Naive thymus-derived CD8-positive, alpha-beta T cell (primary cell): ENCODE measurements at places on chromosomes 5 and 9. TPM values are rescaled to one million over a fixed set of nuclear protein-coding genes. Genes with fewer than 3 reads are reported as not detected.

Gene WDR55
- total RNA-seq = 46.2 TPM

- no peak overlapping the region for H3K4me3 ChIP-seq
- no peaks in the 10 kb centered on the region for H3K4me1 ChIP-seq
- no peak overlapping the region for H3K27ac ChIP-seq
- no peak for DNase-seq
These were observed 126.9 kb upstream of the ATP10B start for GRCh38 chr5:160978944-160979343.

DNA sequence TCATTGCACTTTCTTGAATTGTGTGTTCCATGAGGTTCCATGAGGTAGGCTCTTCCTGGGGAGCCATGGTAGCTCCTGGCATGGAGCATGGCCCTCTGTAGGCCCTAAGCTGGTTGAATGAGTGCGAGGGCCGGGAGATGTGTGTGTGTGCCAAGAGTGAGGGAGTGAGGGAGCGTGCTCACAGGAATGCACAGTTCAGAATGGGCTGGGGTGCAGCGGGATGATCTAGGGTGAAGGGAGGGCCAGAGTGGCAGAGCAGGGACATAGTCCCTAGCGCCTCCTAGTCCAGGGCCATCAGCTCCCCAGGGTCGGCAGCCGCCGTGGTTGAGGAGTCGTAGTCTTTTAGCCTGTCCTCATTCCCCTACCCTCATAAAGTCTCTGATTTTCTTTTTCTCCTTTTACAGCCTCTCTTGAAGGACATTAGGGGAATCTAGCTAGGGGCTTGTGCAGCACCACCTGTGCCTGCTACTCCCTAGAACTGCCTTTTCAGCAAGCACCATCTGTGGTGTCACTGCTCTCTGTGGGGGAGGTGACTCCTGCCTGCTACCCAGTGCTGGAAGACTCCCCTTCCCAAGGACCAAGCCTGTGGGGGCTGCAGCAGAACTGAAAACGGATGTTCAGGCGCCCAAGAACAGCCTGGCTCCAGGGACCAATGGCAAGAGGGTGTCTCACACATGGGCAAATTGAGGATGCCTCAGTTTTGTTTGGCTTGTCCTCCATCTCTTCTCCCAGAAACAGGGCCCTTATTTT is 65.3 kb upstream of the PPARGC1B start:
- no peaks in the 10 kb centered on the region for H3K4me1 ChIP-seq
- peaks cover 11% of the 10 kb centered on the region for H3K36me3 ChIP-seq
- no peak for DNase-seq
- no peak overlapping the region for H3K4me3 ChIP-seq
- no peaks in the 10 kb centered on the region for H3K27me3 ChIP-seq

DNA sequence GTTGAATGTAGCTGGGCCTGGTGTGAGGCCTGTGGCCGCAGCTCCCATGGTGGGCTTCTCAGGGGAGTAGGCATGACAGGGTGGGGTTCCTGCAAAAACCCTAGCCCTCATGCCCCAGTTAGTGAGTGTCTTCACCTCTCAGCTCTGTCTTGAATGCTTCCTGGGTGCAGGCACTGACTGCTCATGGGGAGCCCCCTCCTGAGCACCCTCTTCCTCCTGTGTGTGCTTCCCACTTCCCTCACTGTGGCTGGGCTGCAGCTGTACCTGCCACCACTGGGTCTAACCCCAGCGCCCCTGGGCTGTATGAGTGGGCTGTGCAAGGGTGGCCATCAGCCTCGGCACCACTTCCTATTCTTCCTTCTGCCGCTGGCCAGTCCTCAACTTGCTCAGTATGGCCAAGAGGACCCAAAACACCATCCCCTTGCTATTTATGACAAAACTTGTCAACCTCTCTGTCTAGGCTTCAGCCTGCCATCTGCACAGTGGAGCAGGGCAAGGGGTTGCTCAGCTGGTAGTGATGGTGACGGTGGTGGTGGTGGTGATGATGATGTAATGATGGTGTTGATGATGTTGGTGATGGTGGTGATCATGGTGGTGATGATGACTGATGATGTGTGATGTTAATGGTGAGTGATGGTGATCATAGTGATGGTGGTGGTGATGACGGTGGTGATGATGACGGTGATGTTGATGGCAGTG is 67.5 kb downstream of the RXRA start:
- H3K36me3 ChIP-seq = no peaks in the 10 kb centered on the region
- H3K27me3 ChIP-seq = no peaks in the 10 kb centered on the region
- DNase-seq = no peak
- H3K4me1 ChIP-seq = peaks cover 83% of the 10 kb centered on the region
- H3K27ac ChIP-seq = peak overlapping the region; percentile 96

Gene PDE6A
- not detected for total RNA-seq

GRCh38 chr5:144418719-144419118 is 248.0 kb downstream of the KCTD16 start:
- H3K27me3 ChIP-seq = no peaks in the 10 kb centered on the region
- H3K4me3 ChIP-seq = no peak overlapping the region
- no peak for DNase-seq
- H3K27ac ChIP-seq = no peak overlapping the region
- H3K4me1 ChIP-seq = no peaks in the 10 kb centered on the region

- no peaks in the 10 kb centered on the region for H3K36me3 ChIP-seq
- no peaks in the 10 kb centered on the region for H3K4me1 ChIP-seq
- H3K27me3 ChIP-seq = peaks cover 2% of the 10 kb centered on the region
These were observed 68.3 kb downstream of the TARS1 start for GRCh38 chr5:33509036-33509435.

Gene CRHBP
- total RNA-seq = not detected

DNA sequence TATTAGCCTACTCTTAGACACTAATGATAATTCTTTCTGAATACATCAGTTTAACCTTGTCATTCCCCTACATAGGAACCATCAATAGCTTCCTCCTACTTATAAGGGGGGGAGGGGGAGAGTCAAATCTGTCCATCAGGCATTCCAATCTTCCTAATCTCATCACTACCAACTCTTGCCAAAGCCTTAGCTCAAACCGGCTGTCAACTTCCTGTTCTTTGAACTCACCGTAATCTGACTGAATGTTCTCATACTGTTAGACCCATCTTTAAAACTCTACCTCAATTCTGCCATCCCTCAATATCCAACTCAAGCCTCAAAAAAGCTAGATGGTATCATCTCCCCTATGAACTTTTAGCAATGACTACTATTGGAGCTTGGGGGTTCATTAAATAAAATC is 41.9 kb upstream of the RNF38 start:
- peak overlapping the region; percentile 15 for H3K4me3 ChIP-seq
- no peaks in the 10 kb centered on the region for H3K27me3 ChIP-seq
- H3K27ac ChIP-seq = peak overlapping the region; percentile 3
- DNase-seq = no peak

- DNase-seq = no peak
- H3K4me3 ChIP-seq = no peak overlapping the region
- H3K27ac ChIP-seq = no peak overlapping the region
- peaks cover 8% of the 10 kb centered on the region for H3K4me1 ChIP-seq
These were observed 13.1 kb downstream of the FAXDC2 start for GRCh38 chr5:154837009-154837901.
